ENCODE measurements at places on chromosomes 5 and 9.

DNA sequence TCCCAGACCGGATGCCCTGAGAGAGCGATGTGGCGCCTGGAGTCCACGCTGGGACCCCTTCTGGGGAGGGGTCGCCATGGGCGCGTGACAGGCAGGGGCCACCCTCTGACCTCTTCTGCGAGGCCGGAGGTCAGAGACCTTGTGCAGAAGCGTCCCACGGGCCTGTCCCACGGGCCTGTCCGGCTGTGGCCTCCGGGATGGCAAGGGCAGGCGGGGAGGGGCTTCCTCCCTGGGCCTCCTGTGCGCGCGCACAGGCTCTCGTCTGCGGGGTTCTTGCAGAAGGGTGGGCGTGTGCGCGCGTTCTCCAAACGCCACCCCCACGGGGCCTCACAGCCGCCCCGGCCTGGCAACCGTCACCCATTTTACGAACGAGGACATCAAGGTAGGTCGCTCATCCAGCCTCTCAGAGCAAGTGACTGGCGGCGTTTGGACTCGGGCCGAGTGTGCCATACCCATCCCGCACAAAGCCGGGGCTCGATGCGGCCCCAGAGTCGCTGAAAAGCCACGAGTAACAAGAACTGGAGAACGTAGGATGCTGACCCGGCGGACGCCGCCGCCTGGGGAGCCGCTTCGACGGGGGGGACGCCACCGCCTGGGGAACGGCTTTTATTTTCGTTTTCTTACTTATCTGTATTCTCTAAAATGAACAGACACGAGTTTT lies 897 bp downstream of the AHRR start:
- no peak for DNase-seq

DNA sequence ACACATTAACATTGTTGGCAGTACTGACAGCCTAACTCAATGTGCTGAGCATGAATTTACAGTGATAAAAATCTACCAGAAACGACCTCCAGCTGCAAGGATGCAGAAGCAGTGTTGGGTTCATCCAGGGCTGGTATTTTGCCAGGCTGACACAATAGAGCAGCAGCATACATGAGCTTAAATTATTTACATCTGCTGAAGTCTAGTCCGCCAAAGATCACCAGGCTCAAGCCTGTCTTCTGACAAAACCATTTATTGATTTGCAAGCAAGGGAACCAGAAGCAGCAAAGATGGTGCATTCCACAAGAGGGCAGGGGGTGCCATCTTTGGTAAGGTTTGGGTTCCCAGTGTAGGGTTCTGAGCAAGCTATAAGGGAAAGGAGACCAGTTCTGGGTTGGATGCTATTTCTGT lies 8.7 kb upstream of the C5orf34 start:
- DNase-seq: no peak

DNA sequence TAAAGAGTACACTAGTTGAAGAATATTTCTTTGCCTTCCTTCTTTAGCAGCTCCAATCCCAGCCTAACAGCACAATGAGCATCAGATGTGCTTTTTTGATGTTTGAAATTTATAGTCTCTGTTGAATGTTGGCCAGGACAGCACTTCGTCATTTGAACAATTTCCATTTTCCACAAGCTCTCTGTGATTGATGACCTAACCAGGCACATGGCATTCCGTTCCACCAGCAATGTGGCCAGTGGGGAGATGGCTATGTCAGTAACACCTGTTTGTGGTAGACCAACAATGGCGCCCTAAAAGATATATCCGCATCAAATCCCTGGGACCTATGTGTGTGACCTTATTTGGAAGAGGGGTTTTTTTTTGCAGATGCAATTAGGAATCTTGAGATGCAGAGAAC lies 66.8 kb downstream of the PALM2AKAP2 start:
- no peak for DNase-seq

DNA sequence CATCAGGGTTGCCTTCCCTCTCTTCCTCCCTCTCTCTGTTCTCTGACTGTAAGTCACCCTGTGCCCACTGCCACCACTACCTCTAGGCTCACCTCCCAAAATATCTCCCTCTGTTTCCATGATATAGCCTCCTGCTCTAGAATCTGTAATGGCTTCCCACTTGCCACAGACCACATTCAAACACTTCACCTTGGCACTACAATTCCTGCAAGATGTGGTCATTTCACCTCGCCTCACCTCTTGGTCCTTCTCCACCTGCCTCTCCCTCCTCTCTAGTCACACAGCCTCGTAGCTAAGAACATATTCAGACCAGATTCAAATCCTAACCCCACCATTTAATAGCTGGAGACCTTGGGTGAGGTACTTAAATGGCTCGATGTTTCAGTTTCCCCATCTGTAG lies 56.9 kb downstream of the SERINC5 start:
- no peak for DNase-seq

GRCh38 chr9:94829380-94830070 lies 103.0 kb downstream of the AOPEP start:
- no peak for DNase-seq

DNA sequence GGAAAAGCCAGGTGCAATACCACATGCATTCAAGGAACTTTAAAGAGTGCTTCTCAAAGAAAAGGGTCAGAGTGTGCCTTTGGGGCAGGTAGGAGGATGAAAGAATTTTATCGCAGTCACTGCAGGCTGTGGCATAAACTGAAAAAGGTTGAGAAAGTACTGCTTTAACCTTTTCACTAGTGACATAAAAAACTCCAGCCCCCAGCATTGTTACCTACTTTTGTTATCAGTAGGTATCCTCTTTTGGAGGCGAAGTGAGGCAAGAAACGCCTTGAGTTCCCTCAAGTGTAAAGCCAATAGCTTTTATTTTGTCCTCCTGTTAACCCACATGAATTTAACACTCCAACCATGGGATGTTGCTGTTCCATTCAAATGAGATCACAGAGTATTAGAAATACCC lies 64.7 kb upstream of the CHD1 start:
- no peak for DNase-seq
